Activated CD4-positive, alpha-beta T cell treated with anti-CD3 and anti-CD28 coated beads, Interleukin-2, amount 10 ng/mL, durations not matched to agents 24 days and 14 days (primary cell): ENCODE measurements at places on chromosomes 13 and 19. TPM values are rescaled to one million over a fixed set of nuclear protein-coding genes. Genes with fewer than 3 reads are reported as not detected.
A peak's percentile ranks its signal among the peaks of the same experiment; 100 is the strongest.

The LMO7 gene
- total RNA-seq = 4.3 and 5.8 TPM in 2 replicates

The LRRC63 gene
- 0.26 and 0.40 TPM in 2 replicates for total RNA-seq

The ZNF320 gene
- 8.0 and 17.8 TPM in 2 replicates for total RNA-seq

The ZMYM5 gene
- total RNA-seq = 12.9 and 13.4 TPM in 2 replicates

The IGFL3 gene
- not detected in 2 replicates for total RNA-seq

The TARM1 gene
- not detected in 2 replicates for total RNA-seq

The PDX1 gene
- total RNA-seq = not detected in 2 replicates

The ELAVL3 gene
- 0.71 TPM in 1 of 2 replicates, not detected in the other for total RNA-seq

DNA sequence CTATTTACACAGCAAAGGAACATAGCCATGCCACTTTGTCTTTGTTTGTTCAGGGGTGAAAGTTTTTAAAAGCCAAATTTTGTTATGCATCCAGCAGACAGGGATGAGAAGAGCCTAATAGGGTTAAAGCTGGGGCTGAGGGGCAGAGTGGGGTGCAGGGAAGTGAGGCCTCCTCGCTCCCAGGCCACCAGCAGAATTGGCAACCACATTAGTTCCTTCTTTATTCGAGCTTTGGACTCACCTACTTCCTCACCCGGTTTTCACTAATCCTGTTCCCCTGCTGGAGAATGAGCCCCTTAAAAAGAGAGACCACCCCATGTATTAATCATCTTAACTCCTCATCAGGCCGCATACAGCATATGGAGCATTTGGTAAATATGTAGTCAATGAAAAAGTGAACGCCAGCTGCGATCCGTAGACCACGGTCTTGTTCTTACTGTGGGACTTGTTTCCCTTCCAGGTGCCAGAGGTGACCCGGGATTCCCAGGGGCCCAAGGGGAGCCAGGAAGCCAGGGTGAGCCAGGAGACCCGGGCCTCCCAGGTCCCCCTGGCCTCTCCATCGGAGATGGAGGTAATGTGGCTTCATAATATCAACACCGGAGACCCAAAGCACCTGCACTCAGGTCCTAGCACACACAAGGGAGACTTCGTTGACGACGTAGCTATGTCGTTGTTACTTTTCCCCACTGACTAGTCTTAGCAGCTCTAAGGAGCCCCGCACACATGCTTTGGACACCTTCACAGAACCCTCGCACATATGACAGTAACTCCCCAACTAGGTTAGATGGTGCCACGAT, 112.1 kb downstream of the RAB20 start:
- peaks cover 20% of the 10 kb centered on the region for H3K27me3 ChIP-seq
- no peaks in the 10 kb centered on the region for H3K36me3 ChIP-seq
- H3K4me3 ChIP-seq = no peak overlapping the region

DNA sequence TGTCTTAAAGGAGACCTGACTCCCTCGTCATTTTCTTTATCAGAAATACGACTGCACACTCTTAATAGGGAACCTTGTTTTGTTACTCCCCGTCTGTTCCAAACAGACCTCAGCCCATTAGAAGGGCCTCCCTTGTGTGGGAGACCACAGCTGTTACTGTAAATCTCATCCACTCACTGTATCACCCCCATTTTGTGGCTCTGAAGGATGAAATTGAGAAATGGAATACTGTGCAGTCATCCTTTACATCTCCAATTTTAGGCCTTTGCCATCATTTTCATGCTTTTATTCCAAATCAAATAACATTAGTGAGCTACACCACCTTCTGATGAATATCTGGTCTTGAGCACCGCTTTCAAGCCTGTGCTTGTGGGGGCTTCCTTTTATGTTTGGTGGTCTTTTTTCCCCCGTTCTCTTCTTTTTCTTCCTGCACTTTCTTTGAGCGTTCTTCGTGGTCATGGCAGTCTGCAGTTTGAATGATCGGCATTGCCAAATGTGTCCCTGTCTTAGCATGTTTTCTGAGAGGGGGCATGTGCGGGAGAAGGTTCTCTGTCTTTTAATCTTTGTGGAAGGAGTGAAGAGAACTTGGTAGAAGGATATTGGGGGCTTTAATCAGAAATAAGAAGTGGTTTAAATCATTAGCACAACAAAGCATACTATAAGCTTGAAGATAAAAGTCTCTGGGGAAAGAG, 65.8 kb downstream of the GGACT start:
- H3K4me1 ChIP-seq = peaks cover 4% of the 10 kb centered on the region
- no peaks in the 10 kb centered on the region for H3K36me3 ChIP-seq
- no peak for DNase-seq
- H3K27me3 ChIP-seq = peaks cover 2% of the 10 kb centered on the region

- H3K36me3 ChIP-seq = peaks cover 6% of the 10 kb centered on the region
- H3K27ac ChIP-seq = no peak overlapping the region
- H3K4me3 ChIP-seq = no peak overlapping the region
These were observed 6.7 kb upstream of the RANBP3 start for GRCh38 chr19:5984600-5984999.

- no peak overlapping the region for H3K4me3 ChIP-seq
- H3K36me3 ChIP-seq = peaks cover 2% of the 10 kb centered on the region
- peaks cover 2% of the 10 kb centered on the region for H3K27me3 ChIP-seq
- peaks cover 7% of the 10 kb centered on the region for H3K4me1 ChIP-seq
- no peak overlapping the region for H3K27ac ChIP-seq
These were observed 11.4 kb upstream of the CD22 start for GRCh38 chr19:35317464-35318043.

GRCh38 chr19:9620842-9621155, 233 bp downstream of the ZNF561 start:
- peak overlapping the region; percentile 97 for H3K4me3 ChIP-seq
- peaks cover 2% of the 10 kb centered on the region for H3K27me3 ChIP-seq
- H3K27ac ChIP-seq = peak overlapping the region; percentile 98
- peaks cover 22% of the 10 kb centered on the region for H3K4me1 ChIP-seq
- no peak for DNase-seq

- H3K4me1 ChIP-seq = no peaks in the 10 kb centered on the region
- H3K4me3 ChIP-seq = no peak overlapping the region
- H3K27ac ChIP-seq = no peak overlapping the region
- no peak for DNase-seq
These were observed 969.7 kb downstream of the SLITRK1 start for GRCh38 chr13:82912564-82912963.

DNA sequence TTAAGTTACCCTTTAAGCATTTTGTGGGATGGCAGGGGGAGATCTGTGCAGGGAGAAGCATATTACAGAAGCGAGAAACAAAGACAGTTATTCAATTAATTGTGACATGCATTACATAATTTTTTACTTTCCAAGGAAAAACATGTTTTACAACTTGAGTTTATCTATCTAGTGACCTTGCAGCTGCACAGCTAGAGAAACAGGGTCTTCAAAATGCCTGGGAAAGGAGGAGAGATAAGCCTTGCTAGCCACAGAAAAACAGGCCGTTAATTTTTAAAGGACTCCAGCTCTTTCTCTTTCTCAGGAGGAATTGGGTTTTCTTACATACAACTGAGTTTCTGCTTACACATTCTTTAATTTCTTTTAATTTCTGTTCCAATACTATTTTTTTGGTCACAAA, 14.8 kb upstream of the ZNF431 start:
- peaks cover 16% of the 10 kb centered on the region for H3K36me3 ChIP-seq
- peak; percentile 11 for DNase-seq
- H3K27ac ChIP-seq = no peak overlapping the region

DNA sequence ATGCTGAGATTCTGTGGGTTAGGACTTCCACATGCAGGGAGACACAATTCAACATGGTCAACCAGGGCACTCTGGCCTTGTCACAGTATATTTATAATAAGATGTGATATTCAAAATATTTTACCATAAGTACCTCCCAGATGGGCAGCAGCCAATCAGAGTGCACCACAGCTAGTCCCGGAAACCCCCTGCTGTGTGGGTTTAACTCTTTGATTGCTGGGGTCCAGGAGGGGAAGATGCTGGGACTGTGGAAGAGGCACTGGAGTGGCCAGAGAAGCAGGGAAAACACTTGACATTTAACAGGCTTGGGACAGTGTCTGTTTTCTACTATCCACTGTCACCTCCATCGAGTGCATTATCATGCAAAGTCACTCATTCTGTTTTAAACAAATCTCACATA, 99.0 kb downstream of the MBNL2 start:
- no peak for DNase-seq
- no peaks in the 10 kb centered on the region for H3K27me3 ChIP-seq
- H3K36me3 ChIP-seq = no peaks in the 10 kb centered on the region
- no peak overlapping the region for H3K4me3 ChIP-seq
- no peak overlapping the region for H3K27ac ChIP-seq

- no peak overlapping the region for H3K4me3 ChIP-seq
- no peak overlapping the region for H3K27ac ChIP-seq
- no peak for DNase-seq
- H3K4me1 ChIP-seq = no peaks in the 10 kb centered on the region
These were observed 81.8 kb upstream of the RUBCNL start for GRCh38 chr13:46468570-46469463.

- DNase-seq = no peak
- no peak overlapping the region for H3K27ac ChIP-seq
- no peaks in the 10 kb centered on the region for H3K36me3 ChIP-seq
- no peaks in the 10 kb centered on the region for H3K27me3 ChIP-seq
- H3K4me3 ChIP-seq = no peak overlapping the region
These were observed 307.2 kb downstream of the TEX29 start for GRCh38 chr13:111627596-111627995.

DNA sequence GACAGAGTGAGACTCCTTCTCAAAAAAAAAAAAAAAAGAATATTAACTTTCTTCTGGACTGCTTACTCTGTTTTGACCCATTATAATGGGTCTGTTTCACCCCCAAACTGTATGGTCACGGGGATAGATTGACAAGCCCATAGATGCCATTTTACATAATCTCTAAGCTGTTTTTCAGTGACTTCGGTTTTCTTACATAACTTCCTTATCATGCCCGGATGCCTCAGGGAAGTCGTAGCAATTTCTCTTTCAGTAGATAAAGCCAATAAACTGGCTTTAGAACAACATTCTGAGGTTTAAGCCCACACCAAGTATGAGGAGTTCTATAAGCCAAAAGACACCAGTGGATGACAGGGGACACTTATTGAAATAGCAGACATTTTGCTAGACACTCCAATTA, 5.9 kb upstream of the ZNF254 start:
- H3K27ac ChIP-seq = no peak overlapping the region
- DNase-seq = no peak
- H3K27me3 ChIP-seq = no peaks in the 10 kb centered on the region
- peaks cover 22% of the 10 kb centered on the region for H3K36me3 ChIP-seq
- H3K4me1 ChIP-seq = no peaks in the 10 kb centered on the region
- no peak overlapping the region for H3K4me3 ChIP-seq
